BE2C (cell line): ENCODE measurements at places on chromosomes 6 and 20.

- DNase-seq: no peak
Measured at GRCh38 chr20:18004384-18005031, 35.7 kb downstream of the MGME1 start.

- DNase-seq: no peak
Measured at GRCh38 chr20:17825960-17826843, 126.4 kb downstream of the BANF2 start.

DNA sequence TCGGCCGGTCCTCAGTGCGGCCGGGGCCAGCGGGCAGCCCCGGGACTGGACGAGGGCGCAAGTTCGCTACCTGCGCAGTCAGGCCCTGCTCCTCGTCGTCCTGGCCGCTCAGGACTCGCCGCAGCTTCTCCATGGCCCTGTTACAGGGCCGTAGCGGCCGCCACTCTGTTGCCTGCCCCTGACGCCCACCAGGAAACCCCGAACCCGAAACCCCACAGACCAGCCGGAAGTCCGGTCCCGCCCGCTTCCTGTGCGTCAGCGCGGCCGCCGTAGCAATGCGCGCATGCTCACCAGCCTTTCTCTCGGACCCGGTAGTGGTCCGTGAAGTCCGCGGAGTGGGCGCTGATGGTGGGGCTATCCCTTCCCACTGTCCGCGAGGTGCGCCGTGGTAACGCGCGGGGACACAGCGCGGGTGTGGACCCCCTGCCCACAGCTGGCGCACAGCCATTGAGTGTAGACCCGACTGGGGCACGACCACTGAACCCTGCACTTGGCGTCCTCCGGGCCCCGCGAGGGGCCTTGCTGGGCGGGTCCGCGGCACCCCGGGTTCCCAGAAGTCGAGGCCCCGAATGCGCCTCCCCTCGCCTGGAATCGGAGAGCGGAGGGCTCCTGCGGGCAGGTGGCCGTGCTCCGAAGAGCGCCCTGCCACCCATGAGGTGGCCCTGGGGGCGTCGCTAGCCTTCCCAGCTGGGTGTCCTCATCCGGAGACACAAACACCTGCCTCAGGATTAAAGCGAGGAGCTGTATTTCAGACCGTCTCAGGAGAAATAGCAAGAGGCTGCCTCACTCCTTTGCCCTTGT lies at the start of gene SFT2D1:
SFT2D1 (minus strand) TSS at position 197 of the 801 bp plus-strand sequence; CDS start at position 133, 64 bp downstream.
- DNase-seq: peak; percentile 87

DNA sequence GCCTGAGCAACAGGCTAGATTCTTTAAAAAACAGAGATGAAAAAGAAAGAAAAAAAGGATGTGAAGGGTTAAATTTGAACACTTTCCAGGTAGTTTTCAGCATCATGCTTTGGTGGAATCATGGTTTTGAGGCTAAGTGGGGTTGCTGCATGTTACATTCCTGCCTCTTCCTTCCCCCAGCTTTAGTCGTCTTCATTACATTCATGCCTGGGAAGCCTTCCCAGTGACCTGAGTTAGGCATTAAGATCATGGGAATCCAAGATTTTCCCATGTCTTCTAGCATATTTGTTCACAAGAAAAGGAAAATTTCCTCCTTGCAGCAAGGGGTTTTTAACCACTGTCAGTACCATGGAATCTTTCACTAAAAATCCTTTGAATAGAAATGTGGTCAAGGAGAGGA lies 12.0 kb downstream of the TPX2 start:
- DNase-seq: no peak

GRCh38 chr20:53707371-53708055 lies 113.9 kb upstream of the ZNF217 start:
- DNase-seq: no peak

DNA sequence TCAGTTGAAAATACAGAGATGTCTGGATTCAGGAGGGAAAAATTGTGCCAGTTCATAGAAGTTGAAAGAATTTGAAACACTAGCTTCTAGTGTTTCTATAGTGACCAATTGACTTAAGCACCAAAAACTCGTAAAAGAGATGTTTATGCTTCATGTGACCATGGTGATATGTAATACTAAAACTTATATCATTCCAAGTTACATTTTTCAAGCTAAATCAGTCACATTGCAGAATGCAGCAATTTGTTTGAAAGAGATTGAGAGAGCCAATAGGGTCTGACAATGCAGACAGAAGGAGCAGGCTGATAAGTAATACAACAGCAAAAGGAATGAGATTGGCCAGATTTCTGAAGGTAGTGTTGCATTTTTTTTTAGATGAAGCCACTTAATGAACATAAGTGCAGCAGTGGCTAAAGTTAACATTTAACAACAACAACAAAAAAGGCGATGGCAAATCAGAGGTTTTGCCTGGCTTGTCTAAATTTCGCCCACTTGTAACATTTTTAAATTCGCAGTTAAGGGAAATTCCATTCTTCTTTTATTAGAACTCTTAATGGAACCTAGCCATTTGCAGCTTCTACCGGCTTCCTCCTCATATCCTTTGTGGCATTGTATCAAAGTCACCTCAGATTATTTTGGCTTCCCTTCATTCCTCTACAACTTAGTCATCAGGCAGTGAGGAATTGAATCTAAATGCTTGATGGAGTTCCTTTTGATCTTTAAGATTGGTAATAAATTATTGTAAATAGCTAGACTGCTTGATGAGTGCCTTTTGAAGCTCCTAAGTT lies 484.0 kb upstream of the SOX4 start:
- DNase-seq: no peak

DNA sequence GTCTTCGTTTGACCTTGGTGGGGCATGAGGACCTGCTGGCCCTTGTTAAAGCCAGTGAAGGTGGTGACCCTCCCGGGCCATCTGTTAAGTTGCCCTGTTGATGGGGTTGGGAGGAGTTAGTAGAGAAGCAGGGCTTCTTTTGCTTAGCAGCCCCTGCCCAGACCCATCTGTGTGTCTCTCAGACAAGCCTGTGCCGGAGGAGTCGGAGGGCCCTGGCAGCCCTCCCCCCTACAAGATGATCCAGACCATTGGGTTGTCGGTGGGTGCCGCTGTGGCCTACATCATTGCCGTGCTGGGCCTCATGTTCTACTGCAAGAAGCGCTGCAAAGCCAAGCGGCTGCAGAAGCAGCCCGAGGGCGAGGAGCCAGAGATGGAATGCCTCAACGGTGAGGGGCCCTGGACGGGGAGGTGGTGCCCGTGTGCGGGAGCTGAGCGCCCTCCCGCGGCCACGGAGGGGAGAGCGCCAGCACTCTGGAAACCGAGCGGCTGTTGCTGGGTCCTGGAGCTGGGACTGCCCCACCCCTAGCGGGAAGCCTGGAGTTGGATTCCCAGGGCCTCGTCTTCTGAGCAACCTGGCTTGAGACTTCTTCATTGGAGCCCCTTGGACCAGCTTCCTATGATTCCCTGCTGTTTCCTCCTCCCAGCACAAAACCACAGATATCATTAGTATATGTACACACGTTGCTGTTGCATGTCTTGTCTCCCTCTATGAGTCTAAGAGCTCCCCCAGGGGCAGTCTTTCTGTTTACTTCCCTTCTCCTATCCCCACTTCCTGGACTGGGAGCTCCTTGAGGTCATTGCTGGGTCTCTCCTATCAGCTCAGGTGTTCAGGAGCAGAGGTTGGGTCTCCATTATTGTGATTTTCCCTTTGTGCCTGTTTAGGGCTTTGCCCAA lies 27.6 kb upstream of the SRF start:
- DNase-seq: peak; percentile 93

DNA sequence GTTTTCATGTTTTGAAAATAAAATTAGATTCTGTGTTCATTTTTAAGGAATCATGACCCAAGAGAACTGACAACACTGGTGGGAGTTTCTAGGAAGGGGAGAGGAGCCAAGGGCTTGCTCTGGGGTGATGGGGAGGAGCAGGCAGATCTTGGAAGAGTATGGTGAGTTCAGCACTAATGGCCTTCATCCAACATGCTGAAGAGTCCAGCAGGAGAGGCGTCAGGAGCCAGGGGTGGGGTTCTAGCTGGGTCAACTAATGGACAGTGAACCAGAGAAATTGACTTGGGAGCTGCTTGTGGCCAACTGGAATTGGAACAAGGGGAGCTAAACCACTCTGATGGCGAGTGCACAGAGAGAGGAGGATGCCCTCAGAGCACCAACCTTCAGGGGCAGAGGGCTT lies 107.1 kb downstream of the MRPL14 start:
- DNase-seq: no peak

DNA sequence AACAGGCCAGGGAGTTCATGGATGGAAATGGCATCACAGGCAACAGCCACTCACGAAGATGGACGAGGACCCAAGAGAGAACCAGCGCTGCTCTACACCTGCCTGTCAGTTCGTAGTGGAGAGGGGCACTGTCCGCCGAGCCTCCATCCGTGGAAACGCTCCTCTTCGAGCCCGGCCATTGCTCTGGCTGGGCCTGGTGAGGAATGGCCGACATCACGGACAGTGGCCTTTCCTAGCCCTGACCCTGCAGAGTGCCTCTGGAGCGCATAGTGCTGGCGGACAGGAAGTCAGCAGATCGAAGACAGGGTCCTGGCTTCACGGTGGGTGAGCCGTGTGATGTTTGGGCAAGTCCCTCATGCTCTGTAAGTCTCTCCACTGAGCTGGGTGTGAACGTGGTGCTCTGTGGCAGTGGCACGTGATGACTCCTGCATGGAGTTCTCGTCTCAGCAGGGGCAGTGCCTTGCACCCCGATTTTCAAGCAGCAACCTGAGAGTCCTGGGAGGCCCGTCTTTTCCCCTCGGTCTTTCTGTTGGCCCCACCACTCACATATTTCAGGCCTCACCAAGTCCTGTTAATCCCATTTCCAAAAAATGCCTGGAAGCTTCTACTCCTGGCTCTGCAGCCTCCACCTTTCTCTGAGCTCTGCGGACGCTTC lies 214.4 kb downstream of the ERMARD start:
- DNase-seq: no peak

- no peak for DNase-seq
Measured at GRCh38 chr20:34968042-34968775, 12.5 kb downstream of the MYH7B start.

GRCh38 chr6:38571721-38572120 lies 68.0 kb downstream of the BTBD9 start:
- DNase-seq: no peak

GRCh38 chr6:112946051-112946450 lies 598.9 kb downstream of the RFPL4B start:
- no peak for DNase-seq

DNA sequence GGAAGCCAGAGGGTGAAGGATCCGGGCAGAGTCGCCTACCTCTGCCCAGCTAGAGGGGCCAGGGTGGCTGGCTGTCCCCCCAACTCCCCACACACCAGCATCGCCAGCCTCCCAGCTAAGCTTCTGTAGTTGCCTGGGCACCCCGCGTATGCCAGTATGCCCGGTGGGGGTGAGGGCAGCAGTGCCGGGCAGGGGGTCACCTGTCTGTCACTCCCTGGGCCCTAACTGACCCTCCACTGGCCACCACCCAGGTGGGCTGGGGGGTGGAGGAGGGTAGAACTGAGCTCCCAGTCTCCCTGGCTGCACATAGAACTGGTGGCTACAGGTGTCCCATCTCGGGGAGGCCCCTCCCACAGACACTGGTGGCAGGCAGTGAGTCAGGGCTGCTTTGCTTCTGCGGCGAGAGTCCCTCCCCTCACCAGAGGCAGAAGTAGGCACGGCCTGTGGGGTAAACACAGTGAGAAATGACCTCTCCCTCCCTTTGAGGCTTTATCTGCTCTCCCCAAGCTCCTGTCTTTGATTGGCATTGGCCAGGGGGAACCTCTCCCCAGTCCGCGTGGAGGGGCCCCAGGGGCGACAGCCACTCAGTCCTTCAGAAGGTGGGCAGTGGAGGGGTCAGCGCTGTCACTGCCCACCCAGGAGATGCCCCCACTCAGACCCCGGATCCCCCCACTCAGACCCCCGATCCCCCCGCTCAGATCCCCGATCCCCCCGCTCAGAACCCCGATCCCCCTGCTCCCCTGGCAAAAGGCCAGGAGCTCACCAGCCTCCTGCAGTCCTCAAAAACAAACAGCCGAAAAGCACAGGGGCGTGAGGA lies 2.5 kb downstream of the NTSR1 start:
- no peak for DNase-seq

DNA sequence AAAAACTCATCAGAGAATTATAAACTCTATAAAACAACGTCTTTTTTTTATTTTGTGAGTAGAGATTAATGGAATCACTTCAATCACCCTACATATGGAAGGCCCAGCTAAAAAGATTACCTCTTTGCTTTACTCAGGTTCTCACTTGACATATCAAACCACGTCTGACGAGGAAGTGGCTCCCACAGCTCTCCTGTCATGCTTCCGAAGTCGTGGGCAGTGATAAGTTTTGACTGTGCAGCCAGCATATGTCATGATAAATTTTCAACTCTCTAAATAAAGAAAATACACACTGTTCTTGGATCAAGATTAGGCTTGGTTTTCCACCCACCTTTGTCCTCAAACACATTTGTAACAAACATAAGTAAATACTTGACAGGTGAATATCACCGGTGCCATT lies 279.5 kb upstream of the RNF217 start:
- no peak for DNase-seq

- DNase-seq: peak; percentile 51
Measured at GRCh38 chr6:87391334-87391733, 16.4 kb upstream of the CFAP206 start.

DNA sequence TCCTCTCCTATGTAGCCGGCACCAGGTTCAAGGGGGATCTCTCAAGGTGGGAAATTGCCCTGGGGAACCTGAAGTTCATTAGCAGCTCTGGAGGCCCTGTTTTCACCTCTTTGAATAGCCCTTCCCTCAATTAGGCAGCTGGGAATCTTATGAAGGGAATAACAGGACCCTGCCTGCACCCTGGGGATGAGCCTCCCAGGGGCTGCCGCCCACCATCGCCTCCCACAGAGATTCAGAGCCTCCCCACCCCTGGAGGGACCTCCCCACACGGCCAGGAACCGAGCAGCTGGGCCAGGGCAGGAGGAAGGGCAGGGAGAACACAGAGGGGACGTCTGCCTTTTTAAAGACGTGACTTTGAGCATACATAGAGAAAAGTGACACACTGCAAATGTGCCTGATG lies 4.6 kb upstream of the EEF1A2 start:
- DNase-seq: no peak

GRCh38 chr20:57680934-57681914 lies 28.6 kb downstream of the PMEPA1 start:
- DNase-seq: no peak
